ENCODE measurements at places on chromosomes 1 and 21.

DNA sequence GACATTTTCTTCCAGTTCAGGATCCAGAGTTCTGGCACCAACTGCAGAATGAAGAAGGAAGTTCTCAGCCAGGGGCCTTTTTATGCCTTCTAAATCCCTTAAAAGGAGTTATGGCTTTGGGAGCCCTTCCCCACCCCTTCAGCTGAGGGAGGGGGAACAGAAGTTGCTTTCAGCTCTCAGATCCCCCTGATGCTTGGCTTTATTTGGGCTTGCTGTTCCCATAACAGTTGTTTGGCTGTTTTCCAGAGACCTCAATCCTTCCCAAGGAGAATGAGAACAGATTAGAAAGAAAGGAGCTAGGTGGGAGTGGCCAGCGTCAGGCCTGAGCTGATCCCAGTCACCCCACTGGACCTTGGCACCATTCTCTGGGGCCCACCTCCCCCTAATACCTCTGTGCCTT lies at the start of gene RPE65:
Gene RPE65 (minus strand): TSS at position 54 of the 400 bp plus-strand sequence. CDS start 49 bp downstream, at position 5.
- H3K27me3 ChIP-seq = no peaks in the 10 kb centered on the region
- no peak for DNase-seq
- no peak within 1 kb of the TSS for H3K27ac ChIP-seq
- no peaks in the 10 kb centered on the region for H3K4me1 ChIP-seq
- H3K36me3 ChIP-seq = no peaks in the 10 kb centered on the region
- H3K4me3 ChIP-seq = no peak within 1 kb of the TSS

DNA sequence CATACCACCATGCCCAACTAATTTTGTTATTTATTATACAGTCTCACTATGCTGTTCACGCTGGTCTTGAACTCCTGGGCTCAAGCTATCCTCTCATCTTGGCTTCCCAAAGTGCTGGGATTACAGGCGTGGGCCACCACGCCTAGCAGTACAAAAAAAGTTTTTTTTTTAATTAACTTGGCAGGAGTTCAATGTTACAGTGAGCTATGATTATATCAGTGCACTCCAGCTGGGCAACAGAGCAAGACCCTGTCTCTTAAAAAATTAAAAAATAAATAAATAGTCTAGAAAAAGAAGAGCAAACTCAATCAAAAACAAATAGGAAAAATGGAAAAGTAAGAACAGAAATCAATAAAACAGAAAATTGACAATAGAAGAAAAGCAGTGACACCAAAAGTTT lies 25.7 kb downstream of the TMEM69 start:
- H3K4me3 ChIP-seq = no peak overlapping the region
- no peaks in the 10 kb centered on the region for H3K36me3 ChIP-seq
- no peak overlapping the region for H3K27ac ChIP-seq
- H3K27me3 ChIP-seq = no peaks in the 10 kb centered on the region
- H3K4me1 ChIP-seq = no peaks in the 10 kb centered on the region
- no peak for DNase-seq

DNA sequence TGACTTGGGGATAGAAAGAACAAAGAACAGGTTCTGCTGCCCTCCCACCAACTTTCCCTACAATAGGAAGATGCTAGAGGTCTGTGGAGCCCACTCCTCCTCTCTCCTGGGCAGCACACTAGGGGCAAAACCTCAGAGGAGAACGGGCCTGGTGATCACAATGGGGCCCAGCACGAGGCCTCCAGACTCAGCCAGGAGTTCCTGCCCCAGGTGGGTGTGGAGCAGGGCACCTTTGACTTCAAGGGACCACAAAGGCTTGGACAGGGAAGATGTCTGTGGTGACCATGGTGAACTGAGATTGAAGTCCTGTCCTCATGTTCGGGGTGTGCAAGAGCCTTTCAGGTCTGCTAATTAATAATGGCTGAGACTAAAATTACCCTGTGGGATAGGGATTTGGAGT lies 88.8 kb downstream of the LAMC2 start:
- no peak for DNase-seq
- peaks cover 22% of the 10 kb centered on the region for H3K4me1 ChIP-seq
- H3K36me3 ChIP-seq = no peaks in the 10 kb centered on the region

- H3K27me3 ChIP-seq = no peaks in the 10 kb centered on the region
- peaks cover 2% of the 10 kb centered on the region for H3K4me1 ChIP-seq
- no peak for DNase-seq
- H3K27ac ChIP-seq = no peak overlapping the region
- H3K4me3 ChIP-seq = no peak overlapping the region
These were observed 8.9 kb downstream of the TAGLN2 start for GRCh38 chr1:159916242-159917051.

- H3K27me3 ChIP-seq = no peaks in the 10 kb centered on the region
- no peak overlapping the region for H3K27ac ChIP-seq
- H3K4me1 ChIP-seq = no peaks in the 10 kb centered on the region
- no peak overlapping the region for H3K4me3 ChIP-seq
- no peak for DNase-seq
These were observed 21.2 kb upstream of the TSPAN1 start for GRCh38 chr1:46153732-46154131.

- DNase-seq = no peak
- H3K36me3 ChIP-seq = no peaks in the 10 kb centered on the region
- no peak overlapping the region for H3K27ac ChIP-seq
- no peaks in the 10 kb centered on the region for H3K4me1 ChIP-seq
- no peak overlapping the region for H3K4me3 ChIP-seq
These were observed 47.5 kb upstream of the EEIG2 start for GRCh38 chr1:108512239-108513043.

GRCh38 chr1:160309571-160309970 lies 24.6 kb upstream of the PEX19 start:
- H3K4me1 ChIP-seq = no peaks in the 10 kb centered on the region
- H3K4me3 ChIP-seq = no peak overlapping the region
- no peak overlapping the region for H3K27ac ChIP-seq

GRCh38 chr1:248894837-248895236 lies 11.2 kb upstream of the PGBD2 start:
- no peaks in the 10 kb centered on the region for H3K4me1 ChIP-seq
- H3K36me3 ChIP-seq = no peaks in the 10 kb centered on the region
- H3K27ac ChIP-seq = no peak overlapping the region

DNA sequence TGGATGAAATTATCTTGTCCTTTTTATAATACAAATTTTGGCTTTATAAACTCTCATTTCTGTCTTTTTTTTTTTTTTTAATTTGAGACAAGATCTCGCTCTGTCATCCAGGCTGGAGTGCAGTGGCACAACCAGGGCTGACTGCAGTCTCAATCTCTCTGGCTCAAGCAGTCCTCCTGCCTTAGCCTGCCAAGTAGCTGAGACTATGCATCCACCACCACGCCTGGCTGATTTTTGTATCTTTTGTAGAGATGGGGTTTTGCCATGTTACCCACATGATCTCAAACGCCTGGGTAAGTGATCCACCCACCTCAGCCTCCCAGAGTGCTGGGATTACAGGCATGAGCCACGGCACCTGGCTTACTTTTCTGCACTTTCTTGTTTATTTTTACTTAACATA lies 7.5 kb downstream of the TOR1AIP1 start:
- peaks cover 19% of the 10 kb centered on the region for H3K4me1 ChIP-seq
- H3K27me3 ChIP-seq = no peaks in the 10 kb centered on the region
- H3K27ac ChIP-seq = no peak overlapping the region
- H3K36me3 ChIP-seq = no peaks in the 10 kb centered on the region

DNA sequence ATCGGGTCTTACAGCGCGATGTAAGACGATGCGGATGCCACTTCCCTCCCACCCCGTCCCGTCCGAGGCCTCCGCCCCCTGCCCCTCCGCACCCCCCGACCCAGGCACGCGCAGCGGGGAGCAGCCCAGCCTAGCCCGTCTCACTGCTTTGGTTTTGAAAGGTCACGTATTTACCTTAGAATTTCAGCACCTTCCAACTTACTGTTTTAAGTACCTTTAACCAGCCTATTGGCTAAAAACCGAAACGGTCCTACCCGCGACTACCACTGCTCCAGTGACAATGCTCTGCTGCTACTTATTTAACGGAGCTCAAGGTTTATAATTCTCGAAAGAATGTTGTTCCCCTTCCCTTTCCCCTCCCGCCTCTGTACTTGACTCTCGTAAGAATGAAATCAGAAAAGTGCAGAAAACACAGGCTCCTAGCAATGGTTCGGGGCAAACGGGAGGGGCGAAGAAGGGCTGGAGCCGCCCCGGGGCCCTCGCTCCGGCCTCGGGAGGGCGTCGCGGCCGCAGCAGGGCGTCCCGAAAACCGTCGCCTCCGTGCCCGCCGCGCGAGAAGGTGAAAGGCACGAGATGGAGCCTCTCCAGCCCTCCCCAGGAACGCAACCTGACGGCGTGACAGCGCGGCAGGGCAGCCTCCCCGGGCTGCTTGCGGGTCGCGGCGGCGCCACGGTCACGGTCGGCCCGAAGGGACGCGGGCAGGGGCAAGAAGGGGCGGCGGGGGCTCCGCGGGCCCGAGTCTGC lies 667 bp downstream of the TMEM50B start:
- peaks cover 10% of the 10 kb centered on the region for H3K4me1 ChIP-seq
- no peaks in the 10 kb centered on the region for H3K27me3 ChIP-seq
- H3K4me3 ChIP-seq = peak overlapping the region; percentile 75
- peak overlapping the region; percentile 82 for H3K27ac ChIP-seq
- no peak for DNase-seq

Measured in tibial nerve (tissue), 4 donors.